ENCODE measurements at places on chromosomes 3 and 15.

DNA sequence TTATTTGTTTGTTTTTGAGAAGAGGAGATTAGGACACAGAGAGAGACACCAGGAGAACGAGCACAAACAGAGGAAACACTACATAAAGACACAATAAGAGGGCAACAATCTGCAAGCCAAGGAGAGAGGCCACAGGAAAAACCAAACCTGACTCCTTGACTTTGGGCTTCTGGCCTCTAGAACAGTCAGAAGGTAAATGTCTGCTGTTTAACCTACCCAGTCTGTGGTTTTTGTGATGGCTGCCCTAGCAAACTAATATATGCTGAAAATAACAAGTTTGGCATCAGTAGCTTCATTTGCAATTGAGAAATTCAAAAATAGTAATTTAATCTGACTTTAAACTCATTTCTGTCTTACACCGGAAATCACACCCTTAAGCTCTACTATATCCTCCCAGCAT, 110.2 kb downstream of the P3H2 start:
- DNase-seq = no peak

DNA sequence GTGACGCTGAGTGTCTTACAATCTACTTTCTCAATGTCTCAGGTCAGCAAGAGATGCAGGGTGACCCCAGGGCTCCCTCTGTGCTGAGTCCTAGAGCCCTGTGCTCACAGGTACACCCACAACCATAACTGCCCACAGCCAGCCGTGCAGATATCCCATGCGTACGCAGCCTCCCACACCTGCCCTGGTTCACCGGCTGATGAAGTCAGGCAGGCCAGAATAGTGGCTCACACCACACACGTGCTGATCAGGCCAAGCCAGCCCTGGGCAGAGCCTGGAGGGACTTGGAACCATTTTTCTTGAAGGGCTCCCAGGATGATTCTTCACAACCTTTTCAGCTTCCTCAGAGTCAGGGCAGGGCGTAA, 63.6 kb upstream of the RPL32 start:
- DNase-seq = no peak

DNA sequence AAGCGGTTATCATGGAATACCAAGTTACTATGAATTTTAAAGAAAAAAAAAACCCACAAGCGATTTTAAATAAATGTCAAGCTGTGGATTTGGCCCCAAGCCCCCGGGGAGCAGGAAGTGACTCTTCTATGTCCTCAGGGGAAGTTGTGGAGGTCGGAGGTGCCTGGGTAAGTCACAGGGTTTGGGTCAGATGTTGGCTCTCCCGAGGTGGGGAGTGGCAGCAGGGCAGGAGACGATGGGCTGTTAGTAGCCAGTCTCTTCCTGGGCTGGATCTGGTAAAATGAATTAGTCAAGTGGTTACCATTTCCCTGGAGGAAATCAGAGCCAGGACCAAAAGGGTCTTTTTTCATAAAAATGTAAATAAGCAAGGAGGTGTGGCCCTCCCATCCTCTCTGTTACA, 316.7 kb downstream of the TLE3 start:
- no peak for DNase-seq

GRCh38 chr3:39080026-39080425, 27.4 kb downstream of the GORASP1 start:
- no peak for DNase-seq

GRCh38 chr3:16739541-16740105, 134.4 kb upstream of the DAZL start:
- no peak for DNase-seq

GRCh38 chr3:108380128-108380795, 83.9 kb downstream of the HHLA2 start:
- DNase-seq = no peak

DNA sequence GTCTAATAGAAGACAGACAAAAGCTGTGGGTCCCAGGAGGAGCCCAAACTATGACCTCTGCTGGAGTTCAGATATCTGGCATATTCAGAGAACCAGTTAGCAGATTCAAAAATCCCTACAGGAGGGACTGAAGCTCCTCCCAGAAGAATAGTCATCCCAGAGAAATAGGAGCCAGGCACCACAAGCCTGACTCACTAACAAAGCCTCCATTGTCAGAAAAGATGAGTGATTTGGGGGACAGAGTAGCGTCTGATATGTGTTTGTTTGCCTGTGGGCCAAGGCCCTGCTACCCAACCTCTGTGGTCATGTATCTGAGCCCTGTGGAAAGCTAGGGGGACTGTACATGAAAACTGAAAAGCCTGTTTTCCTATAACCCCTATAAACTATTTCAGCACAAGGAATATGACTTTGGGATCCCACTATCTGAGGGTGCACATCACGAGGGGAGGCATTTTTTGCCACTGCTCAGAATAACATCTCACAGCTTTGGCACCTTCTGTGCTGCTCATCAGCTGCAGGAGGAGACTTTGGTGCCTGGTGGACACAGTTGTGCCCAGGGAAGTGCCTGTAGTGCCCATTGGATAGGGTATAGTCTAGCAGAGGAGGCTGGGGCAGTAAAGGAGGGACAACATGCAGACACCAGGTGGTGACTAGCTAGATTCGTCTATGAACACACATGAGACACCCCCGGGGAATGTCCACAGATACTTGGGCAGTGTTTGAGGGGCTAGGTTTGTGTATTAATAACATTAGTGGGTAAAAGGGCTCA, 9.7 kb upstream of the LARP6 start:
- no peak for DNase-seq

GRCh38 chr3:197874064-197874463, 75.9 kb upstream of the RPL35A start:
- DNase-seq = no peak

DNA sequence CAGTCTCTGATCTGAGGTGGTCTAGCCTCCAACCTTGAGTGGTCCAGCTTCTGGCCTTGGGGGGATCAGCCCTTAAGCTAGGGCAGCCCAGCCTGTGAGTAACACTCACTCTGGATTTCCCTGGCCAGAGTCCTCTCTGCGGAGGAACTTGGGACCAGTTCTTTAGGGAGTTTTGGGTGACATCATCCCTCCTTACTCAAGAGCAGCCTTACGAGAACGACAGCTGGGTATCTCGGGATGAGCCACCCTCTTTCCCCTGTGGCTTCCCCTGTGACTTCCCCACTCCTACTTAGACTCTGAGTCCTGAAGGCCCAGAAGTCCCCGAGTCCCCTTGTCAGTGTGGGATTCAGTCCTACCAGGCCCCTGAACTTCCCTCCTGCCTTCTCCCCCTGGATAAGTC, 10.2 kb upstream of the PLXND1 start:
- no peak for DNase-seq

DNA sequence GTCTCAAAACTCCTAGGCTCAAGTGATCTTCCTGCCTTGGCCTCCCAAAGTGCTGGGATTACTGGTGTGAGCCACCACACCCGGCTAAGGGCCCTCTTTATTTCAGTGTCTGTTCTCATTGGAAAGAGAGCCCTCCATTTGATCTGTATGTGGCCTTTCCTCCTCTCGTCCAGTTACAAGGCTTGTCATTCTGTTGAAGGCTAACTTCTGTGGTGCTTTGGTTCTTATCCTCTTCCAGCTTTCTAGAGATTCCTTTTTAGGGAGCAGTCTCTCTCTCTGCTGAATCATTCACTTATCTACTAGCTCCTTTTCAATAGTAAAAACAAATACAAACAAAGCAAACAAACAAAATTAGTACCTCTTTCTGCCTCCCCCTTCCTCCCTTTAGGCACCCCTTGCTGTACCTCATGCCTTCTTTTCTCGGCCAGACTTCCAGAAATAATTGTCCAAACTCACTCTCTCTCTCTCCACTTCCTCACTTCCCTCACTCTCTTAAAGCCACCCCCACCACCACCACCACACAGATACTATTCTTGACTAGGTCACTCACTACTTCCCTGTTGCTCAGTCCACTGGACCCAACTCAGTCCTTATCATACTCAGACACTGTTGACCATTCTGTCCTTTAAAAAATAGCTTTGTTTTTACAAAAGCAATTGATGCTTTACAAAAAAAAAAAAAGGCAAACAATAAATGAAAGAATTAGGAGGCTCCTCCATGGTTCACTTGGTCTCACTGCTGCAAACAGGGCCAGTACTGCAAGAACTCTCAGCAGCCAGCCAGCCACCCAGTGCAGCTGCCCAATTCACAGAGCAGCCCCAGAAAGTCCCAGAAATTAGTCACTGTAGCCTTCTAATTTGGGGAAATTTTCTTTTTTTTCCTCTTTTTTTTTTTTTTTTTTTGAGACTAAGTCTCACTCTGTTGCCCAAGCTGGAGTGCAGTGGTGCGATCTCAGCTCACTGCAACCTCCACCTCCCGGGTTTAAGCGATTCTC, 31.7 kb upstream of the RAB11A start:
- DNase-seq = no peak
